Stimulated activated CD8-positive, alpha-beta memory T cell treated with anti-CD3 and anti-CD28 coated beads, Interleukin-7, amount 100 ng/mL, for 1 hour (primary cell): ENCODE measurements at places on chromosomes 7 and 10.

GRCh38 chr10:28840971-28841370 is 163.7 kb downstream of the BAMBI start:
- DNase-seq = no peak

GRCh38 chr7:85342781-85343180 is 155.9 kb upstream of the SEMA3D start:
- DNase-seq = no peak

GRCh38 chr7:114818501-114818900 is 103.4 kb upstream of the MDFIC start:
- no peak for DNase-seq

DNA sequence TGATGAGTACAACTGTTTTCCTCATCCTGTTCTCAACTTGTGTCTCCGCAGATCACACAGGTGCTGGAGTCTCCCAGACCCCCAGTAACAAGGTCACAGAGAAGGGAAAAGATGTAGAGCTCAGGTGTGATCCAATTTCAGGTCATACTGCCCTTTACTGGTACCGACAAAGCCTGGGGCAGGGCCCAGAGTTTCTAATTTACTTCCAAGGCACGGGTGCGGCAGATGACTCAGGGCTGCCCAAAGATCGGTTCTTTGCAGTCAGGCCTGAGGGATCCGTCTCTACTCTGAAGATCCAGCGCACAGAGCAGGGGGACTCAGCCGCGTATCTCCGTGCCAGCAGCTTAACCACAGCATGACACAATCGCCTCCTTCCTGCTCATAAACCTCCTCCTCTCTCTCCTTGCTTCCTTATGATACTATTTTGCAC is 126.7 kb upstream of the PRSS58 start:
- no peak for DNase-seq

- no peak for DNase-seq
Observed at GRCh38 chr7:22607180-22607579, 107.2 kb upstream of the STEAP1B start.

GRCh38 chr7:151080067-151080521 is 515 bp downstream of the FASTK start:
- no peak for DNase-seq

DNA sequence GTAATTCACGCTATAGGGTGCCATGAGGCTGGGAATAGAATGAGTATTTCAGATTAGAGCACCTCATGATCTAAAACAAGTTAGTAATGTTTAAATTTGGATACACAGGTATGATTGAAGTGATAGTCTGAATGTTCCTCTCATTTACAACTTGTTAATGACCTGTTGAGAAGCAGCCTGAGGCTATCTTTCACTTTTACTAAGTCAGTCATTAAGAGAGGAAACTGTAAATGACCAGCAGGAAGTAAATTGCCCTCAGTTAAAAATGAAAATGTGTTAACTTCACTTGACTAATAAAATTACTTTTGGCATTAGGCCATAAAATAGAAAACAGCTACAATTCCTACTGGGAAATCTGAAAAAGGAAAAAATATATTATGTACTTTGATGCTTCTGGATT is 1042.0 kb downstream of the DNAJB9 start:
- DNase-seq = no peak

DNA sequence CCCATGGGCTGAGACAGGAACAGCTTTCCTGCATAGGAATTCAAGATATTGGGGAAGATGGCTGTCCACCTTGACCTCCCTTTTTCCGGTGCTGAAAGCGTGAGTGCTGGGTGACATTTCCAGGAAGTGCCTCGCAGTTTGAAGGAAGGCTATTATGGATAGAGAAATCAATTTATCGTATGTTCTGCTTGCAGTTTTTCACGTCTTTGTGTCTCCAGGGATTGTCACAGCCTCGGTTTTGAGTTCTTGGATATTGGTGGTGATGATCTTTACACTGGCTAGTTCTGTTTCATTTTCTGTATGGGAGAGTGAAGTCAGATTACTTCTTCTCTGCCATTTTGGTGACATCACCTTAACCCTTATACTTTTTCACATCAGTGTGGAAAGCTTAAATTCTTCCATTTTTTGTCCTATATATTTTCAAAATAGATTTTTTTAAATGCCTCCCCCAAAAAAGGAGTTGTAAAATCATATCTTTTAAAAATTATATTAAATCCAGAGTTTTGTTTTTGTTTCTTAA is 102.5 kb upstream of the APBB1IP start:
- no peak for DNase-seq
